Esophagus squamous epithelium (tissue), 5 donors: ENCODE measurements at places on chromosomes 1 and 21.

DNA sequence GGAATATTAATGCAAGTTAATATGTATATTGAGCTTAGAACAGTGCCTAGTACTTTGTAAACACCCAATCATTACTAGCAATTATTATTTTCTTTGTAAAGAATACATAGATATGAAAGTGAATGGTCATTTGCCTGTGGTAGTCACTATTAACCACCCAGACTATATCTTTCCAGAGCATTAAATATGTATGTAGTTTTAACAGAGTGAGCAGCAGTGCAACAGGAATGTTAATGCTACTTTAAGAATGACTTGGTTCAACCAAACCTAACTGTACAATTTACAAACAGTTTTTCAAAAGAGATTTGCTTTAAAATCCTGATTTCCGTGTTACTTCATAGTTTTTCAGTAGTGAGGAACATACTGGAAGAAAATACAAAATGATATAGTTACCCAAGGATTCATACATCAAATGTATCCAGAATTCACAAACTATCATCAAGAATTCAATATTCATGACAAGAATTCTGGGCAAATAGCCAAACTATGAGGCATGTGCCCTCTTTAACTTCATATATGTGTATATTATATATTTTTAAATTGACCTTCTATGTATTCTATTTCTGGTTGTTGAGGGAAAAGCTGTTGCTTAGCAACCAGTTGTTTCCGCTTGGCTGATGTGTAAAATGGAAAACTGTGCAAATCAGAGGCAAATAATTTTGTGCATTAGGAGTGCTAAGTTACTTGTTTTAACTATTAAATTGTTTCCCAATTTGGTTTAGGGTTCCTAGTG is 34.9 kb upstream of the IVNS1ABP start:
- no peak for DNase-seq

DNA sequence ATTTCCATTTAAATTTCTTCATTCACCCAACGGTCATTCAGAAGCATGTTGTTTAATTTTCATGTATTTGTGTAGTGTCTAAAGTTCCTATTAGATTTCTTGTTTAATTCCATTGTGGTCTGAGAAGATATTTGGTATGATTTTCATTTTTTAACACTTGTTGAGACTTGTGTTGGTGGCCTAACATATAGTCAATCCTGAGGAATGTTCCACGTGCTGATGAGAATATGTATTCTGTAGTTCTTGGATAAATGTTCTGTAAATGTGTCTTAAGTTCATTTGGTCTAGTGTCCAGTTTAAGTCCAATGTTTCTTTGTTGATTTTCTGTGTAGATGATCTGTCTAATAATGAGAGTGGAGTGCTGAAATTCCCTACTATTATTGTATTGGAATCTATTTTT is 22.7 kb upstream of the LCE5A start:
- no peak for DNase-seq

- no peak for DNase-seq
Measured at GRCh38 chr1:193104502-193104906, 710 bp downstream of the GLRX2 start.

GRCh38 chr1:6962996-6963911 is 178.0 kb downstream of the CAMTA1 start:
- DNase-seq = no peak

DNA sequence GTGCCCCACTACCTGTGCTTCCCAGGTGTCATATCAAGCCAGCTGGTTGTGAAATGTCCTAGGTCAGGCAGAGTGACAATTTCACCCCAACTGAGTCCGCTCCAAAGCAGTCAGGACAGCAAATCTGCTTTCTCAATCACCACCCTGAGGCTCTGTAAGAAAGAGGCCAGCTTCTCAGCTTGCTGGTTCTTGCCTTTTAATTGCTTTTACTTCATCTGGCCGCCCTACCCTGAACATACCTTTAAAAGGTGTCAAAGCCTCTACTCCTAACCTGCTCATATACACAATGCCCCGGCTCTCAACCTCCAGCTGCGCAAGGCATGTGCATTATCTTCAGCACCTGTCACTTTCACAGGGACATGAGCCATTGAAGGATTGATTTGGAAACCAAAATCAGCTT is 581.6 kb downstream of the NPHP4 start:
- DNase-seq = no peak

- DNase-seq = no peak
Measured at GRCh38 chr1:45258059-45258650, 51.8 kb upstream of the ZSWIM5 start.

DNA sequence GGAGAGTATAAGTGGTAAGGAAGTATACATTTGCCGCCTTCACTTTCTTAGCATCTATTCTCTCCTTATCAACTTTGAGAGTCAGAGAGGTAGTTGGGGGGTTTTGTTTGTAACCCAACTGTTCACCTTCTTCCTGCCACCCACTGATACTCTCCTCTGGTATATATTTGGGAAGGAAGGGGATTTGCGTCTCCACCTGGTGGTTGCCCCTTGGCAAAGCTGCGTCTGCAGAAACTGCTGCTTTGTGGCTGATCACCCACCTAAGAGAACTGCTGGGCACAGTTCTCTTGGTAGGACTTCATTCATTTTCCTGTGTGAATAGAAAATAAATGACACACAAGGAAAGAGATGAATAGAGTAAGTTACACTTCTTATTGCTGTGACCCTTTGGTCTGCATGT is 87.0 kb downstream of the SYT14 start:
- DNase-seq = no peak

- DNase-seq = no peak
Measured at GRCh38 chr1:111895469-111895868, 94.0 kb downstream of the KCND3 start.

DNA sequence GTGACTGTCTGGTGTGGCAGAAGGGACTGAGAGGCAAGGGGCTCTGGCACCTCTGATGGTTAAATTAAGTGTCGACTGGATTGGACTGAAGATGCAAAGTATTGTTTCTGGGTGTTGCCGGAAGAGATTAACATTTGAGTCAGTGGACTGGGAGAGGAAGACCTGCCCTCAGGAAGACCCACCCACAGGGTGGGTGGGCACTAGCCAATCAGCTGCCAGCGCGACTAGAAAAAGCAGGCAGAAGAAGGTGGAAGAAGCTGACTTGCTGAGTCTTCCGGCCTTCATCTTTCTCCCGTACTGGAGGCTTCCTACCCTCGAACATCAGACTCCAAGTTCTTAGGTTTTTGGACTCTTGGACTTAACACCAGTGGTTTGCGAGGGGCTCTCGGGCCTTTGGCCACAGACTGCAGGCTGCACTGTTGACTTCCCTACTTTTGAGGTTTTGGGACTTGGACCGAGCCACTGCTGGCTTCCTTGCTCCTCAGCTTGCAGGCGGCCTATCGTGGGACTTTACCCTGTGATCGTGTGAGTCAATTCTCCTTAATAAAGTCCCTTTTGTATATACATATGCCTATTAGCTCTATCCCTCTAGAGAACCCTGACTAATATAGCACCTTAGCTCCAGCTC is 79.6 kb downstream of the KAZN start:
- DNase-seq = no peak

DNA sequence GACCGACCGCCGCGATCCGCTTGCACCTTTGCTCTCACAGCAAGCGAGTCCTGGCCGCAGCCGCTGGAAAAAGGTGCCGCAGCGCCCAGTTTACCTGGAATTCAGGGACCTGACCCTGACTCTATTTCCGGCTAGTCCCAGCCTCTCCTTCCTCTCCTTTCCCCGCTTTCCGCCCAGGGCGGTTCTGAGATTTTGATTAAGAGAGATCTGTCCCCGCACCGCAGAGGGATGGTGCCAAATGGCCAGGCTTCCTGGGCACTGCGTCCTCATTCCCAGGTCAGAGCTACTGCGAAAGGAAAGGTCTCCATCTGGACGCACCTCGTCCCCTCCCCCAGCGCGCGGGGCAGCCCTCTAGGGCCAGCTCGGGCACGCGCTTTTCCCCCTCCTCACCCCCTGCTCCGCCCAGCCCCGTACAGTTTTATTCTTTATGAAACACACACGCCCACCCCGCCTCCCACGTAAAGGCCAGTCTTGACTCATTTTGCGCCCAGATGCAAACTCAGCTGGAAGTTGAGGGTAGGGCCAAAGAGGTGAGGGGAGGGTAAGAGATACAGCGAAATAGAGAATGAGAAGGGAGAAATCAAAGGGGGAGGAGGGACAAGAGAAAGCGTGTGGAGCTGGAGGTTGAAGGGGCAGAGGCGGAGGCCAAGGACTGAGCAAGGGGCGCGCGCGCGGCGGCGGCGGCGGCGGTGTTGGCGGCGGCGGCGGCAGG is 411.8 kb upstream of the ESRRG start:
- no peak for DNase-seq

DNA sequence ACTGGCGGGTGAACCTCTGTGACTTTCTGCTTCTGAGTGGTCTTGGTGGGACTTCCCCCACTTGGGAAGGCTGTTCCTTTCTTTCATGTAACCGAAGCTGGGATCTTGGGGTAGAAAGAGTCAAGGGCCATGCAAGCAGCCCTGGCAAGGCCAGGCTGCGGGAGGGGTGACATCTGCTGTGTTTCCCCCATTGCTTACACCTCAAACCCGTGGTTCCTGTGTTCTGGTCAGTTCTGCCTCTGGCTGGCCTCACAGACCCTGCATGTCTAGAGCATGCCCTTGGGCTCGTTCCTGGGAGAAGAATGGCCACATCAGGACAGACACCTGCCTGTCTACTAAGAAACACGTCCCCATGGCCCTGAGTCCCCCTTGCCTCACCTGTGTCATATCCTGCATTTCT is 207.7 kb downstream of the DYRK1A start:
- no peak for DNase-seq

- no peak for DNase-seq
Measured at GRCh38 chr1:243642936-243643335, 207.1 kb downstream of the AKT3 start.
